ENCODE measurements at places on chromosomes 5 and 9.

- DNase-seq = no peak
These were observed 97.5 kb downstream of the HSPA4 start for GRCh38 chr5:133149345-133149744.

DNA sequence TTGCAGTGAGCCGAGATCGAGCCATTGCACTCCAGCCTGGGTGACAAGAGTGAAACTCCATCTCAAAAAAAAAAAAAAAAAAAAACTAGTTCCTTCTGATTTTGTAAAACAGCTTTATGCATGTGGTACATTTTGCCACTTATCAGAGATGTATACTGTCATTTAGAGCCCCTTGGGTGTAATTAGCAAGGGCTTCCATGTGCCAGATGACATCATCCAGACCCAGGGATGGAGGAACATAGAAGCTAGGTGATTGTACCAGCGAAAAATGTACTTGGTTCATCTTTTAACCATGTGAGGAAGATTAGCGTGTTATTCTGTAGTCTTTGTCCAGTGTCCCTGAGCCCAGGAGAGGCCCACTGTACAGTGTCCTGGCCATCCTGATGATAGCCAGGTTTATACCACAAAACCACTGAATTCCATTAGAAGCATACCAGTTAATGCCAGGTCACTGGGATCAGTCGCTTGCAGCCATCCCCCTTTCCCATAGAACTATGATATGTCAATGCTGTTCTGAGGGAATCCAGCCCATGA lies 239.3 kb upstream of the SGCD start:
- DNase-seq = no peak

DNA sequence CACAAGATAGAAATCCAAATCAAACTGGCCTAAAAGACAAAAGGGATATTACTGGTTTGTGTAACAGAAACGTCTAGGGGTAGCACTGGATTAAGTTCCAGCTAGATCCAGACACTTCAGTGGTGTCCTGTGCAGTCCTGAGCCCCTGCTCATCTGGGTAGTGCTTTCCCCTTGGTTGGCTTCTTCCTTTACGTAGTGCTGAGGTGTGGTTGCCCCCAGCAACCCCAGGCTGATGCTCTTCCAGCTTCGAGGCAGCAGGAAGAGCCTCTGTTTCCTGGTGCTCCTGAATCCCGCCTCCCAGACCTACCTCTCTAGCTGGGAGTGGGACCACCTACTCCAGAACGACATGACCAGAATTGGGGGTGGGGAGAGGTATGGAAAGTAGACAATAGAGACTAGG lies 166.1 kb upstream of the ADRA1B start:
- DNase-seq = no peak

DNA sequence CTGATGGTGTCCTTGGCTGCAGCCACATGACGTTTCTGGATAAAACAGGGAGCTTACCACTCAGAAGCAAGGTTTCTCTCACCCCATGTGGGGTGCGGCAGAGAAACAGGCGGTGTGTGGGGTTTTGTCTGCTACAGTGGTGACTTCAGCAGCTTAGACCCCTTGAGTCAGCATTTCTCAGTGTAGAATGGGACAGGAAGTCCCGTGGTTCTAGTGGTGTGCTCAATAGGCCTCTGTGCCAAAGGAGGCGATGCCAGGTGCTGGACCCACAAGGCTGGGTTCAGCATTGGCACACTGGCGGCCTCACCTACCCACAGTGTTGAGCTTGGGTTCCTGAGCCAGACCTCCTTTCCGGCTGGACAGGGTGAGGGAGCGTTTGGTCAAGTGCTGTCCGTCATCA lies 125.2 kb upstream of the SMIM23 start:
- DNase-seq = no peak

GRCh38 chr5:14171046-14171445 lies 27.9 kb downstream of the TRIO start:
- no peak for DNase-seq

GRCh38 chr5:78744951-78745534 lies 96.5 kb upstream of the LHFPL2 start:
- DNase-seq = no peak

DNA sequence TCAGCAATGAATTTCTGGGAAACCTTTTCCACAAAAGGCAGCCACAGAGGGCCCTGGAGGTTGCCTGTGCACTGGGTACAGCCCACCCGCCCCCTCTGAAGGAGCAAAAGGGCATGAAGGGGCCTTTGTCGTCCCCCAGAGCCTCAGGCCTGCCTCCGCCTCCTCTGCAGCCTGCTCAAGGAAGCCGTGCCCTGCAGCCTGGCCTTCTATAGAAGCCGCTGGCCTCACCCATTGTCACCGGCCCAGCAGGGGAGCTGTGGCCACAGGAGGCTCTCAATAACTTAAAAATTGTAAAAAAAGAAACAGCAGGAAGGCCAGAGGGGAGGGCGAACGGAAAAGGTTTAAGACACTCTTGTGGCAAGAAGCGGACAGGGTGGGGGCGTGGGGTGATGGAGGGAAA lies 213.3 kb downstream of the IRX2 start:
- no peak for DNase-seq

- DNase-seq = no peak
These were observed 12.6 kb downstream of the LRSAM1 start for GRCh38 chr9:127463911-127464310.

DNA sequence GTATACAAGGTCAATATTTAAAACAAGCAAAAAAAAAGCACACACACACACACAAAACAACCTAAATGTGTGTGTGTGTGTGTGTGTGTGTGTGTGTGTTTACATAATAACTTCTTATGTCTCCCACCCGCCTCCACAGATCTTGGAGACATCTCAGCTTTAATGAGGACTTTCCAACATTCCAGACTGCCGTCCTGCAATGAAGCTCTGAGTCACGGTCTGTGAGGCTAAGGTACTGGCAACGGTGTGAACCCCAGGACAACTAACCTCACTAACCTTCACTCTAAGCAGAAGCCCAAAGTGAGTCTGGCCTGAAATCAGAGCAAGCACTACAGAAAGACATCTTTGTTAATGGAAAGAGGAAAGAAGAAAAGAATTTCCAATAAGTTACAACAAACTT lies 22.3 kb downstream of the ZNF474 start:
- no peak for DNase-seq

DNA sequence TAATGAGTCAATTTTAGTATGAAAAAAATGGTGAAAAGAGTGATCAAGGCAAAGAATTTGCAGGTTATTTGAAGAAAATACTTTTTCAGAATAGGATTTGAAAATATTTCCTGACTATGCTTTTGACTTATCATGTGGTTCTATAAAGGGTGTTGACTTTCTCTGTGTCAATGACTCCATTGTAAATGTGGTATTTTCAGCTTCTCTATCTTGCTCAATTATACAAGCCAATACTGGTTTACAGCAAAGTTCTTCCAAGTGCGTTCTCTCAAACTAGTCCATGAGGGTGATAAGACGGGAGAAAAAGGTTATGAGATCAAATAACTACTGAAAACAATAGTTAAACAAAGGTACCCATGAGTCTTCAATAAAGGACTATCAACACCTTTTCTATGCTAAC lies 21.7 kb downstream of the IL33 start:
- no peak for DNase-seq

DNA sequence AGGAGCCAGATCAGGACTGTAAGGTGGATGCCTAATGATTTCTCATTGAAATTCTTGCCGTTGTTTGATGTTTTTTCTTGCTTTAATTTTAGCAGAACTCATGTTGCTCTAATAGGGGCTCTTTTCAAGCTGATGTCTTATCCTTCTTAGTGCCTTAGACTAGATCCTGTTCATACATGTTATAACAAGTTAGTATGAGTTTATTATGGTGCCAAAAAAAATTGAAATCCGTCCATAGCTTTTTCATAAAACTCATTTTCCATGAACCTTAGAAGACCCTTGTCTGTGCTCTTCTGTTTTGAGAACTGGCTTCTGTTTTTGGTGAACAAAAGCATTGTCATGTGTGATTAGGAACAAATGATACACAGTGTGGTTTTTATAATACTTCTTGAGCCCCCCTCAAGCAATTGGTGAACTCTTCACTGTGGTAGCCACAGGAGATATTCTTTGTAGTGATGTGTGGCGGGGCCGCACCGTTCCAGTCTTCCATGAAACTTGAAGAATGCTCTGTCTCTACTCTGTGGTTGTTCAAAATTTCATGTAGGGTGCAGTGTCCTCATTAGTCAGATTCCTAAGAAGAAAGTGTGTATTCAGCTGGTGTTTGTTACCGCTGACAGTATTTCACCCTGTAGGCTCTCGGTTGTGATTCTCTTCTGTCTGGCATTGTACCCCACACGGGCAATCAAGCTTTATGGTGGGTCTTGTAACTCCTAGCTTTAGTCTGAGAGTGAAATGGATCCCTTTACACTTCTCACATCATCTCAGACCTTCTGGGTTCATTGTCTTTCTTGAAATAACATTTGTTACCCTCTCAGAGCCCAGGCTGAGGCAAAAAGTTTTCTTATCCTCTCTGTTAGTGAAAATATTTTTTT lies 10.7 kb downstream of the OTULIN start:
- DNase-seq = no peak

DNA sequence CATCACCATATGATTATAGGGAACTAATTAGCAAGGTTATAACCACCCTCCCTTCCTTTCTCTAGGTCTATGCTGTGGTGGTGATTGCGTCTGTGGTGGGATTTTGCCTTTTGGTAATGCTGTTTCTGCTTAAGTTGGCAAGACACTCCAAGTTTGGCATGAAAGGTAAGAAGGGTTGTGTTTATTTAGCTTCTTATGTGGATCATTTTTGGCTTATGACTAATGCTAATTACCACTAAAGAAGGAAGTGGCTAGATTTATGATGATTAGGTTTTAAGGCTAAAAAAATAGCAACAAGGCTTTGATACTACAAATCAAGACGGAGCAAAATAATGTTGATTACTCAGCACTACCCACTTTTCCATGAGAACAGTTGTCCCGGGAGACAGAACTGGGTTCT lies 82.4 kb downstream of the NTRK2 start:
- DNase-seq = no peak

GRCh38 chr9:37528652-37529471 lies 43.1 kb downstream of the POLR1E start:
- no peak for DNase-seq

GRCh38 chr5:4995014-4995413 lies 145.1 kb upstream of the ADAMTS16 start:
- DNase-seq = no peak

DNA sequence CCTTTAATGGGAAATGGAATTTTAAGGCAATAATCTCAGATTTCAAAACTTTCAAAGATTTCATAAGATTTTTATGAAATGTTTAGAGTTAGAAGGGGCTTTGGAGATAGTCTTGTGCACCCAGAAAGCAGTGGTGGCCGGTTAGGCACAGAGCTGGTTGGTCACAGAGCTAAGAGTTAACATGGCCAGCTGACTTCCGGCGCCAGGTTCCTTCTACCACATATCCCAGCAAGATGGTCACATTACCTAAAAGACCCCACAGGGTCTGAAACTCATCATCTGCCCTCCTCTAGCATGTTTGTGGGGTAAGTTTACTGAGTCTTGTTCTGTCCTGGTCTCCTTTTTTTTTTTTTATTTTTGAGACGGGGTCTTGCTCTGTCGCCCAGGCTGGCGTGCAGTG lies 19.3 kb downstream of the QRFP start:
- DNase-seq = no peak

- peak; percentile 62 for DNase-seq
These were observed 2.8 kb downstream of the LCN15 start for GRCh38 chr9:136761545-136761981.

GRCh38 chr5:79420248-79420647 lies 93.7 kb downstream of the HOMER1 start:
- DNase-seq = no peak

All from chondrocyte (in vitro differentiated cells).